LoVo (cell line): ENCODE measurements at places on chromosomes 7 and 10.

- DNase-seq: peak; percentile 37
Observed at GRCh38 chr10:51244748-51245490, 170.6 kb downstream of the PRKG1 start.

GRCh38 chr7:124101173-124101768 lies 68.4 kb upstream of the TMEM229A start:
- DNase-seq: peak; percentile 11

- DNase-seq: no peak
Observed at GRCh38 chr10:108684431-108684830, 1238.9 kb downstream of the XPNPEP1 start.

- no peak for DNase-seq
Observed at GRCh38 chr7:18889436-18889835, 228.0 kb downstream of the TWIST1 start.

DNA sequence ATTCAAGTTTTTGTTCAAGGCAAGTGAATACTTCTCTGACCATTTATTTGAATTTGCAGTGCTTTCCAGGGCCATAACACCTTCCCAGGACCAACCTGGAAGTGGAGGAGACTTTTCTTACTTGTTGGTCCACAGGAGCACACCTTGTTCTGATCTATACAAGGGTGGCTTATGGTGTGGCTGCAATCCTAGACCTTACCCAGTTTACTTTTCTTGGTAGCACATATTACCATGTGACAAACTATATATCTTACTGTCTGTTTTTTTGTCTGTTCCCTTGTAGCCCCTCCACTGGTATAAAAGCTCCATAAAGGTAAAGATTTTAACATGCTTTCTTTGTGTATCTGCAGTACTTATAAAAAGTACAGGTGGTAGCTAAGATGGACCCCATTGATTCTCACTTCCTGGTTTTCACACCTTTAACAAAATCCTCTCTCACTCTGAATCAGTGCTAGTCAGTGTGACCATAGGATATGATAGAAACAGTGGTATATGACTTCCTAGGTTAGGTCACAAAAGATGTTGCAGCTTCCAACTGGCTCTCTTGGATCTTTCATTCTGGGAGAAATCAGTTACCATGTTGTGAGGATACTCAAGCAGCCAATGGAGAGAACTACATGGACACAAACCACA lies 5.6 kb upstream of the ASB4 start:
- no peak for DNase-seq

DNA sequence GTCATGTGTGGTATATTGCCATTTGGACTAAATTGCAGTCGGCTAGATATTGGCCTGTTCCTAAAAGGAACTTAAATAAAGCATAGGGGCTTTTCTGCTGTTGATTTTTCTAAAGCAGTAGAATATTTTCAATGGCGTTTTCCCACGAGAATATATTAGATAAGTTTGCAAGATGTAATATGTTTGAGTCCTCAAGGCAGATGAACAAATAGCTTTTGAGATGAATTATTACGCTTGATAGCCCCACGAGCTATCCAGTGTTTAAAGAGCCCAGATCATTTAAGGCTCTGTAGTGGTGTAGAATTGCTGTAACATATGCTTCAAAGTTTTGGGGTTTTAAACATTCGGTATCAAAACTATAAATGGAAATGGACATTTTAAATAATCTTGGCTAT lies 2.9 kb downstream of the CELF2 start:
- no peak for DNase-seq

DNA sequence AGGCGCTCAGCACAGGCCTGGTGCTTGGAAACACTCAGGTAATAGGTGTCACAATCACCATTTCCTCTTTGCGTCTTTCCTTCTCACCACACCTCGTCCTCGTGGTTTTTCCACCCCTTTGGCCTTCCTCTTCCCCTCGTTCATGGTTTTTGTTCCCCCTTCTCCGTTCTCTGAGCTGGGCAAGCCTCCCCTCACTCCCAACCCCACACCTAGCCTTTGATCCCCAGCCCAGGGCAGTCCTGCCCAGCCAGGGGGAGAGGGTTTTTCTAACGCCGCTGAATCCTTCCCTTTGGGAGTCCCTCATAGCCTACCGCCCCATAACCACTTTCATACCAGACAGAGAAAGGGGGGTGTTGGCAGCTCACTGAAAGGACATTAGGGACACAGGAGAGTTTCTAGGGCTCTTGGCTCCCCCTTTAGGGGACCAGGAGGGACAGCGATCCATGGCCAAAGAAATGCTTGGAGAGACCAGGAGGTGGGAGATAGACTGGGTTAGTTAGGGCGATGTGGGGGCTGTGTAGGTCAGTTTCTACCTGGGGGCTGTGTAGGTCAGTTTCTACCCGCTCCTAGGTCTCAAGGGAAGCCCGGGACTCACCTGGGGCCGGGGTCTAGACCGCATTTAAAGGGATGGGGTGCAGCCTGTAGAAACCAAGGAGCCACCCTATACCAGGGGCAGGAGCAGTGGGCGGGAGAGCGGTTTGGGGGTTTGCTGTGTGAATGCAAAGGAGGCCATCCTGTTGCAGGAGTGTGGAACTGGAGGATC lies 1.4 kb downstream of the EPHB4 start:
- DNase-seq: peak; percentile 41

DNA sequence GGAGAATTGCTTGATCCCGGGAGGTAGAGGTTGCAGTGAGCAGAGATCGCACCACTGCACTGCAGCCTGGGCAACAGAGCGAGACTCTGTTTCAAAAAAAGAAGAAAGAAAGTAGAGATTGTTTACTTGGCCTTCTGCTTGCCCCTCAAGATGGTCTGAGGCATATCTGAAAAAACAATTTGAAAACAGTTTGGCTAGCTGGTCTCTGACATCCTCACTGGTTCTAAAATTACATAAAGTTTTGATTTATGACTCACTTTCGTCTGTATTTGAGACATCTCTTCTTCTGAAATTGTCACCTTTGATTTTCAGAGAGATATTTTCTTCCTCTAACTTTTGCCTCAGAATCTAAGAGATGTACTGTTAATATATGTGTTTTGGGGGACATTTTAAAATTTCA lies 49.6 kb upstream of the HELLS start:
- no peak for DNase-seq

DNA sequence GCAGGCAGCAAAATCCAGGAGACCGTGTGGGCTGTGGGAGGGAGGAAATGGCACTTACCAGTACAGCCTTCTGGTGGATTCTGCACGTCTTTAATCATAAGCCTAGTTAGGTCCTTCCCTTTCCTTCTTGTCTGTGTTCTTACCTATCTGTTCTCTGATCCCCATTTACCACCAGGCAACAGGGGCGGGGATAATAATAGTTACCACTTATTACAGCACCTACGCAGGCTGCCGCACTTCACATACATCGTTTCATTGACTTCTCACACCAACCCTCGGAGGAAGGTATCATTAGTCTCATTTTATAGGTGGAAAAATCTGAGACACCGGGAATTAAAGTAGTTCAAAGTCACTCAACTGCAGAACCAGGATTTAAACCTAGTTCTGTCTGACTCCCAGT lies 4.5 kb upstream of the EPHA1 start:
- no peak for DNase-seq

DNA sequence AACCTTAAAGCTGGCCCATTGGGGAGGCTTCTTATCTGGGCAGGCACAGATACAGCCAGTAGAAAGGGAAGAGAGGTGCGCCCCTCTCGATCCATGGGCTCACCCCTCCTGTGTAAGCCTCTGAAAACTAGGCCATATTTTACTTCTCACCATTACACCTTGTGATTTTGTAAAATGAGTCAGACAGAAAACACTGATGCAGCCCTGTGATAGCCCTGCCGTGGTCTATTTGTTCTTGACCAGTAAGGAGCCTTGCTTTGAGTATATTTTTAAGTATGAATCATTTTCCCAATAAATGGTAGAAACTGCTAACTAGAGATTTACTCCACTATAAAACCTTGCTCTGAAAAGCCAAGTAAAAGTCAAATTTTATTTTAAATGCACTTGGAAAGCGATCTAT lies 329.8 kb upstream of the MBL2 start:
- no peak for DNase-seq

DNA sequence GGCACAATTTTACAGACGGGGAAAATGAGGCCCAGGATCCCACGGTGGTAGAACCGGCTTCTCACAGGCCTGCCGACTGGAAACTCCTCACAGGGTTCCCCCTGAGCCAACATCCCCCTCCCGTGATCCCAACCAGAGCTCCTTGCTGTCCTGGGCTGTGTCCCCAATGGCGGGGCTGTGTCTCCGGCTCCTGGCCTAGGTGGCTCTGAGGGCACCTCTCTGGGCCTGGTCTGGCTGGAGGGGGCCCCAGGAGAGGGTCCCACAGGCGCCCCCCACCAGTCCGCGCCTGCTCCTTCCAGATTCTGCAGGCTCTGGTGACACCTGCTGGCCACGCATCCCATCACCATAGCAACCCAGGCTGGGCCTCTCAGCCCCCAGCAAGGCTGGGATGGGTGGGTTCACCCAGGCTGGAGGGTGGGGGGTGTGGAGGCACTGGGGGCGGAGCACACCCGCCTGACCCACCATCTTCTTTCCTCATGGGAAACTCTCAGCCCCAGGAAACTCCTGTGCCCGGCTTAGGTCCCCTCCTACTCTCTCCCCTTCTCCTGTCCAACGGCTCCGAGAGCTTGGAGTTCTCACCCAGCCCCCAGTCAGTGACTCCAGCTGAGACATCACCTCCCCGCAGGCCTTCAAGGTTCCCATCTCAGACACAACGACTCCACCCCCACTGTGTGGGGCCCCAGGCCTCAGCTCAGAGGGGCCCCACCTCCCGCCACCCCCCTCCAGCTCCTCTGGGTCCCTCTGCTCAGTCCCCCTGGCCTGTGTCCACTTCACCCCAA lies 27.1 kb upstream of the TNRC18 start:
- no peak for DNase-seq

DNA sequence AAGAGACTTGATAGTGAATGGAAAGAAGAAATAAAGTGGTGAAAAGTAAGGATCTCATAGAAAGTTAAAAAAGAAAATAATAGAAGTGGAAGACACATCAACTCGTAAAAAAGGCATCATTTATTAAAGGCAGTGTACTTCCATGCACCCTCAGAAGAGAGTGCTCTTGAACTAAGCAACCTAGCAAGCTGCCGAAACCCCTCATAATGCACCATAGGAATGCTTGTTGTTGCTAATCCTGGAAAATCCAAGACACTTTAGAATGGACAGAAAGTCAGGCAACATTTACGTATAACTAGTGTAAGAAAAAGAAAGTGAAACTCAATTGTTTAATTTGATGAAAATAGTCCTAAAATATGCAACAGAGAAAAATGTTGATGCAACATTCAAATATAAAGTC lies 12.8 kb downstream of the TFPI2 start:
- no peak for DNase-seq

DNA sequence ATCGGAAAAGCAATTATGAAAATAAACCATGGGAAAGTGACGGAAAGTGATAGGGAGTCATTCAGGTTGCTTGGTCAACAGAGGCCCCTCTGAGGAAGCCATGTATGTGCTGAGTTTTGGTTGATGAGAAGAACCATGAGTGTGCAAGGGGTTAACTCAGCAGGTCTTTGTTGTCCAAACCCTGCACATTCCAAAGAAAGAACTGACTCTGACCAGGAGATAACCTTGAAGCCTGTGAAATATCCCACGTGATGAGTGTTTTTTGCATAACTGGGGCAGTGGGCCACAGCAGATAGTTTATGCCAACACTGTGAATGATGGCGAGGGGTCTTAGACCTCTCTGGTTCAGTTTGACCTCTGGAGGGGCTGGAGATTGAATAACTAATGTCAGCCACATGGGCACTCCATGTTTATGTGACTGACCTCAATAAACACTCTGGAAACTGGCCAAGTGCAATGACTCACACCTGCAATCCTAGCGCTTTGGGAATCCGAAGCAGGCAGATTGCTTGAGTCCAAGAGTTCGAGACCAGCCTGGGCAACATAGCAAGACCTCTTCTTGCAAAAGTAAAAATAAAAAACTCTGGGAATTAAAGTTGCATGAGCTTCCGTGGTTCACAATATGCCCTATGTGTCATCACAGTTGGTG lies 154.0 kb upstream of the FOXK1 start:
- peak; percentile 7 for DNase-seq

DNA sequence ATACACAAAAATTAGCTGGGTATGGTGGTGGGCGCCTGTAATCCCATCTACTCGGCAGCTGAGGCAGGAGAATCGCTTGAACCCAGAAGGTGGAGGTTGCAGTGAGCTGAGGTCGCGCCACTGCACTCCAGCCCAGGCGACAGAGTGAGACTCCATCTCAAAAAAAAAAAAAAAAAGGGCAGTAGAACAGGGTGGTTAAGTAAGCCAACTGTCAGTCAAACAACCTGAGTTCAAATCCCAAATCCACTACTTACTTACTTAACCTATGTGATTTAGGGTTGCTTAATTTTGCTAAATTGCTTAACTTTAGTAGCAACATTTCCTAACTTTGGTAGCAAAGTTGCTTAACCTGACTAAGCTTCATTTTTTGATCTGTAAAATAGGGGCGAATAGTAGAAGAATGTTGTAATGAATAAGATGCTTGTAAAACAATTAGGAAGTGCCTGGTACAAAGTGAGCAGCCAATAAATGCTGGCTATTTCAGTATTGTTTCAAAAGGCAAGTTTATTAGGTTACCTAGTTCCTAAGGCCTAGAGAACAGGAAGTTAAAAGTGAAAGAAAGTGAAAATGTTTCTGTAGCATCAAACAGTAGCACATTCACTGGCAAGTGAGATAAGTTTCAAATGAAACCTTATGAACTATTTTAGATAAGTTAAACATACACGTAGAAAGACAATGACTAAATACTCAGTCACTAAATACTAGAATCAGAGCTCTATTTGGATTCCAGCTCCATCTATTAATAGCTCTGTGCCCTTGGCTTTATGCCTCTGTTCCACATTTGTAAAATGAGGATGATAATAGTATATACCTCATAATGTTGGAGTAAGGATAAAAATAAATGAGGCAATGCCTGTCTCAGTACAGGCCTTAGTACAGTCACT lies 64.3 kb downstream of the HOXA1 start:
- peak; percentile 9 for DNase-seq

DNA sequence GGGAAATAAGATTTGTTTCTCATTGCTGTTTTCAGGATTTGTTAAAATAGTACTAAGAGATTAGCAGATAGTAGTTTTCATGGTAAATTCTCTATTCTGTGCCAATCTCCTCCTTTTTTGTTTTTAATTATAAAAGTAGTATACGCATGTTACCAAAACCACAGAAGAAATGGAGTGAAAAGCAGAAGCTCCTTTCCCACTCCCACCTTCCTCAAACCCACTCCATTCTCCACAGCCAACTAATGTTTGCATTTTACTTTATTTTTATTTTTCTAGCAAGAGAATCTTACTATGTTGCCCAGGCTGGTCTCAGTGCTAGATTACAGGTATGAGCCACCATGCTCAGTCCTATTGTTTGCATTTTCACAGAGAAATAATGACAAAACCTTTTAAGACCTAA lies 4.5 kb upstream of the LRMDA start:
- no peak for DNase-seq
